ENCODE measurements at places on chromosomes 5 and 9.

- DNase-seq = no peak
Measured at GRCh38 chr9:116072046-116072445, 81.5 kb upstream of the PAPPA start.

DNA sequence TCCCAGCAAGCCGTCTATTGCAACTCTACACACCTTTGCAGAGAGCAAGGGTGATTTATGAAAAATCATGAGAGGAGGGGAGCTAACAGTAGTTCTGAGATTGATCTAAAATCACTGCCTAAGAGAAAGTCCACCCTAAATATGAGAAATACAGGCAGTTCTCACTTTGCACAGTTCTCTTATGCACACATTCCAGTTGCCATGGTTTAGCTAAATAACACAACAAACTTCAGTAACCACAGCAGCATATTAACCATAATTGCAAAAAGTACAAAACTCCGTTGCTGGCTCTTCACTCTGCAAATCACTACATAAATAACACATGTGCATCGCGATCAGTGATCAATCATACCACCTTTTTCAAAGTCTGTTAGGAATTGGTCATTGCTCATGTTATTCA lies 31.1 kb downstream of the PGGT1B start:
- DNase-seq = no peak

GRCh38 chr5:139177809-139178588 lies 20.2 kb downstream of the SIL1 start:
- DNase-seq = no peak

DNA sequence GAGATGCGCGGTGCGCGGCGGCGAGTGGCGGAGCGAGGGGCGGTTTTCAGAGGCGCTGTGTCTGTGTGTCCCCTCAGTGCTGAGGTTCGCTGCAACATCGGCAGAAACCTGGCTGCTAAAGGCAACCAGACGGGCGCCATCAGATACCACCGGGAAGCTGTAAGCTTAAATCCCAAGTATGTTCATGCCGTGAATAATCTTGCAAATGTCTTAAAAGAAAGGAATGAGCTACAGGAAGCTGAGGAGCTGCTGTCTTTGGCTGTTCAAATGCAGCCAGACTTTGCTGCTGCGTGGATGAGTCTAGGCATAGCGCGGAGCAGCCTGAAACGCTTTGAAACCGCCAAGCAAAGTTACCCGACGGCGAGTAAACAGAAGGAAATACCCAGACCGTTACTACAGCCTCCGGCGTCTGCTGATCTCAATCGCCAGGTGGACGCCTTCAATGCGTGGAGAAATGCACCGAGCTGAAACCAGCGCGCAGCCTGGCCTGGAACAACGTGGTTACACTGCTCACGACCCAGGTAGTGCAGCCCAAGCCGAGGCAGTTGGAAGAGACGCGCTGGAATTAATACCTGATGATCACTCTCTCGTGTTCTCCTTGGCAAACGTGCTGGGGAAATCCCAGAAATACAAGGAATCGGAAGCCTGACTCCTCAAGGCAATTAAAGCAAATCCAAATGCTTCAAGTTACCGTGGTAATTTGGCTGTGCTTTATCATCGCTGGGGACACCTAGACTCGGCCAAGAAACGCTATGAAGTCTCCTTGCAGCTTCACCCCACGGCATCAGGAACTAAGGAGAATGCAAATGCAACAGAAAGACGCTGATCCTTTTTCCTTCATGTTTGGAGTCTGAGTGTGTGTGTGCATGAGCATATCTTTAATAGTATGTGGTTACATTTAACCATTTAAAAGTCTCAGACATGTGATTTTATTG lies 15.9 kb downstream of the OR2V1 start:
- DNase-seq = no peak

DNA sequence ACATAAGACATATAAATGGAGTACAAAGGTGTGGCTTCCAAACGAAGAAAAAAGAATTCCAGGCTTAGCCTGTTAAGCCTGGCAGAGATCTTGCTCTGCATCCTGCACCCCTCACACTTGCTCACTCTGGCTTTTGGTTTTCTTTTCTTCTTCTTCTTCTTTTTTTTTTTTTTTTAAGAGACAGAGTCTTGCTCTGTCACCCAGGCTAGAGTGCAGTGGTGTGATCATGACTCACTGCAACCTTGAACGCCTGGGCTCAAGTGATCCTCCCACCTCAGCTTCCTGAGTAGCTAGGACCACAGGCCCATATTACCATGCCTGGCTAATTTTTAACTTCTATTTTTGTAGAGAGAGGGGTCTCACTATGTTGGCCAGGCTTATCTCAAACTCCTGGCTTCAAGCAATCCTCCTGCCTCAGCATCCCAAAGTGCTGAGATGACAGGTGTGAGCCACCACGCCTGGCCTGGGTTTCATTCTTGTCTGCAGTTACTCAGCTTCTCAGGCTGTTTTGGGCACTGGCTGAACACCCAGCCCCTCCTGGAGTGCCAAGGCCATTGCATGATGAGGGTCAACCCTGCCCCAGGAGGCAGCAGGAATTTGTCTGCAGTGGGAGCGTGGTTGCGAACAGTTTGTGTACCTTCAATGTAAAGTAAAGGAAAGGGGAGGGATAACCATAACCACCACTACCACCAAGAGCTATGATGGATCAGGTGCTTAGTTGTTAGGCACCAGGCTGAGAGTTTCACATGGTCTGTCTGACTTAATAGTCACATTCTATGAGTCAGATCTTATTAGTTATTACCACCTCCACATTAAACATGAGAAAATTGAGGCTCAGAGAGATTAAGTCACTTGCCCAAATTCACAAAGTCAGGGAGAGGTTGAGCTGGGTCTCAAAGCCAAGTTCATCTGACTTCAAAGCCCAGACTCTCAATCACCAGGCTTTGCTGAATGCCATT lies 219.2 kb upstream of the PANK3 start:
- no peak for DNase-seq

- DNase-seq = no peak
Measured at GRCh38 chr5:72543365-72543764, 36.2 kb upstream of the ZNF366 start.

GRCh38 chr5:57653636-57654290 lies 171.2 kb upstream of the ACTBL2 start:
- DNase-seq = no peak

DNA sequence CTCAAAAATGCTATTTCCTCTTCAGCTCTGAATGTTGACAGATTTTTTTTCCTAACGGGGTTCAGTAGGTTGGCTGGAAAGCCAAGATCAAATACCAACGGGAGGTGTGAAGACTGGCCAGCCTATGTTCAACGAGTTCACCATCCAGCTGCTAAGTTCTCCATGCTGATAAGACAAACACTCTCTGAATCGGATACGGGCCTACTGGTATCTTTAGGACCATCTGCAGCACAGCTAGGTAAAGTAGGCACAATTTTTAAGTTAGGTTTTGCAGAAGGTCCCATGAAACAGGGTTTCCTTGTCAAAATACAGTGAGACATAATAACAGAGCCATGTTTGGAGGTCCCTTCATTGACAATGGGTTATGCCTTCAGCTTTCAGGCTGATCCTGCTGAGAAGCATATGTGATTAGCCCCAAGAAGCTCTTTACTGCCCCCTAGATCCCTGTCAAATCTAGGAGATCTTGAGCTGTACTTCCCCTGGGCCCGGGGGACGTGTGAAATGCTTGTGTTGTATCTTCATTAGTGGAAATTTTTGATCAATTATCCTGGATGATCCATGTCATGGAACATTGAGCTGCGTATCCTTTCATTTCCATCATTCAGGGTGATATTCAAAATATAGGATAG lies 60.6 kb downstream of the PGM5 start:
- DNase-seq = no peak

- DNase-seq = no peak
Measured at GRCh38 chr5:1208743-1209488, 7.5 kb downstream of the SLC6A19 start.

GRCh38 chr9:107447834-107448233 lies 41.7 kb downstream of the KLF4 start:
- no peak for DNase-seq

DNA sequence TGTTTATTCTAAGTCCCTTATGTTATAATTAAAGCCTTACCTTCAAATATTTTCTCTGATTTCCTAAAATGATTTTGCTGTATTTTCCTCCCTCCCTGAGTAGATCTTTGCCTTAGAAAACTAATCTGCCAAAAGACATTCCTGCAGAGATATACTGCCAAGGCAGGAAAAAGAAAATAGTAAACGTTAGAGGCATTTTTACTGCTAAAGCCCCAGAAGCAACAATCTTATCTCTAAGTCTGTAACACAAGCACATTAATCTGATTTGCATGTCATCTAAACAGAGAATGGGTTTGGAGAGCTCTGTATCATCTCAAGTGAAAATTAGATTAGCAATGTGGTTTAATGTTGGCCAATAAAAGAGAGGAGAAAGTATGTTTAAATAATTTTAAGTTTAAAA lies 847.7 kb downstream of the MAT2B start:
- no peak for DNase-seq

DNA sequence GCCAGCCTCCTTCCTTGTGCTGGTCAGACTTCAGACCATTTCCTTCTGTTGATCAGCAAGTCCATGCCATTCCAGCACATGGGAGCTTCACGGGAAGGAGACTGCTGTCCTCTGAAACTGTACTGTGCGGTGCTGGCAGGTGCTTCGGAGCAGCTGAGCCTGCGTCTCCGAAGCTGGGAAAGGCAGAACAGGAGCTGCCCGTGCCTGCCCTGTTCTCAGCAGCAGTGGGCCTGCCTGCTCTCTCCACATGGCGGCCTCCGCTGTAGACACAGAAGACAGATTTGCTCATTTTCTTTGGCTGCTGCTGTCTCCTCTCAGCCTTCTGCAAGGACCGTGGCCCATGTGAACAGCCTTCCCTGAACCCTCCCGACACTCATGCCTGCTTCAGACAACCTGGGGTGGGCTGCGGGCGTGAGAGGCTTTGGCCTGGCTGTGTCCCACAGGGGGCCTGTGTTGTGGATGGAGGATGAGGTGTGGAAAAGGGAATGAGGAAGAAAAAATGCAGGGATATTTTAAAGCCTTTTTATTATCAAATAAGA lies 43.1 kb downstream of the HABP4 start:
- DNase-seq = no peak

GRCh38 chr9:77063645-77064285 lies 44.3 kb downstream of the FOXB2 start:
- no peak for DNase-seq

GRCh38 chr5:137695651-137696428 lies 40.0 kb downstream of the KLHL3 start:
- DNase-seq = peak; percentile 8

DNA sequence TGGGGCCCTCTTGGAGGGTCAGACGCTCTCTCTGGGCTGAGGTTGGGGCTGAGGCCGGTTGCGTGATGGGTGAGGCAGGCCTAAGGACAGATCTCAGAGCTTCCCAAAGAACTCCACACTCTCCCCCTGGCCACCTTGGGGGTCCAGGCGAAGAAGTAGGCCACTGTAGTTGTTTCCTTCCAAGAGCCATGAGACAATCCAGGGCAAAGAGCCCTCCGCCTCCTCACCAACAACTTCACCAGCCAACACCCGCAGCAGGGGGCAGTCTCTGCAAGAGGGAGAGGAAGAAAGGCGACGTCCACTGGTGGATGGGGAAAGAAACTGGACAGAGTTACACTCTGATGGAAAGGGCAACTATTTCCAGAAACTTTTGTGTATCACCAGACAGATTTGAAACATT lies 10.7 kb downstream of the SLC35A4 start:
- DNase-seq = no peak

DNA sequence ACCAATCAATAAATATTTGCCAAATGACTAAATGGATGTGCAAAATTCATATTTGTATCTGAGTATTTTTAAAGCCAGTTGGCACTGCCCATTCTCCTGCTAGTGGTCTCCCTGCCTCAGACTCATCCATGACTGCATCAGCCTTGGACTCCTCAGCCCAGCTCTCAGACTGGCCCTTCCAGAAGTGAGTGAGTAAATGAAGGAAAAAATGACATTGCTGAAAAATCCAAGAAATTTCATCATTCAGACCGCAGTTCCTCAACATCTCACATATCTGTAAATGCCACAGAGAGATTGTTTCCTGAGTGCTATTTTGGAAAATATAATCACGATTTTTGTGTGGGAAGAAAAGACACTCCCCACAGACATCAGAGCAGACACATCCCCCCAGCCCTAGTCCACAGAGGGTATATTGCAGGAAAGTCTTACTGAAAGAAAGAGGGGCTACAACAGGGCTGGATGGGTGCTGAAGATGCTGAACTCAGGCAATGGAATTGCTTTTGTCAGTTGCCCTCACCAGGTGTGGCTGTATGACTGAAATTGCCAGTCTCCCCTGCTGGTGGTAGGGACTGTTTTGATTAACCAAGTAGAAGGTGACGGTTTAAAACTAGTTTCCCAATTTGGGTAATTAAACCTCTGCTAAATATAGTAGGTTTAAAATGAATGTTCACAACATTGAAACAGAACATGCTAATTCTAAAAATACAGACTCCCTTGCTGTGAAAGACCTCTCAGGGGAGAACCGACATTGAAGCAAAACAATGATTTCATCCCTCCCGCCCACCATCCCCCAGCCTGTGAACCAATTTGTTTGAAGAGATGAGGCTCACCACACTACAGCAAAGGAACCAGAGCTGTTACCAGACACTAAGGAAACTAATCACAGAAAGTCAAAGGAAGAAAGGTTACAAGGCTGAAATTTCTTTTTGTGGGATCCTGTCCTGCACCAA lies 158.8 kb downstream of the DEPDC1B start:
- DNase-seq = no peak

DNA sequence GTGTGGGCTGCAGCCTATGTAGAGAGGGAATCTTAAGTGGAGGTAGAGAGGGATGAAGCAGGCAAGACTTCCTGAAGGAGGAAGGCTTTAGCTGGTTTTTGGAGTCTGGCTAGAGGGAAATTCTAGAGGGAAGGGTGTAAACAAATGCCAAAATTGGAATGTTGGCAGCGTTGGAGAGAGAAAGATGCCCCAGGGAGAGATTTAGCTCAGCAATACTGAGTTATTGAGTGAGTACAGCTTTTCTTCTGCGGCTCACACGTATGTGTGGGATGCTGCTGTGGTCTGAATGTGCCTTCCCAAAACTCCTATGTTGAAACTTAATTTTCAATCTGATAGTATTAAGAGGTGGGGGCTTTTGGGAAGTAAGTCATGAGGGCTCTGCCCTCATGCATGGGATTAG lies 24.5 kb upstream of the GLRA1 start:
- DNase-seq = no peak

DNA sequence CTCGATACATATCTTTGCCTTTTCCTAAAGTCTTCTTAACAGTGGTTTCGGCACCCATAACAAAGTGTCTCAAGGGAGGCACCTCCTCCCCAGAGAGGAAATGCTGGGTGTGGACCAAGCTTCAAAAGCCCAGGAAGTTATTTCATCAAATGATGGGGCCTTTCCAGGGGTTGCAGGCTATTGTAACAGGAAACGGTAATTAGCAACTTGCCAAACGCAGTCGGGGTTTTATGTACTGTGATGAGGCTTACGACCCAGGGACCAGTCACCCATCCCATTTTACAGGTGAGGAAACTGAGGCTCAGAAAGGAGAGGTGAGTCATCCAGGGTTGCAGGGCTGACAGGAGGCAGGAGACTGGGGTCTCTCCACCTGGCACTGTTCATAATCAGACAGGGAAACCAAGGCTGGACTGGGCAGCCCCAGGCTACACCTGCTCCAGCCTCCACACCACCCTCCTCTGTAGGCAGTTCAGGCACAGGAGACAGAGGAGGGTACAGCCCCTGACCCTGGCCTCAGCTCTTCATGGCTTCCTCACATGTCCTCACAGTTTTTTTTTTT lies 30.0 kb upstream of the SUSD3 start:
- DNase-seq = peak; percentile 60
